Activated naive CD4-positive, alpha-beta T cell treated with anti-CD3 and anti-CD28 coated beads, Interleukin-2, amount 10 ng/mL, durations not matched to agents 7 days and 5 days (primary cell): ENCODE measurements at places on chromosomes 7 and 10.

DNA sequence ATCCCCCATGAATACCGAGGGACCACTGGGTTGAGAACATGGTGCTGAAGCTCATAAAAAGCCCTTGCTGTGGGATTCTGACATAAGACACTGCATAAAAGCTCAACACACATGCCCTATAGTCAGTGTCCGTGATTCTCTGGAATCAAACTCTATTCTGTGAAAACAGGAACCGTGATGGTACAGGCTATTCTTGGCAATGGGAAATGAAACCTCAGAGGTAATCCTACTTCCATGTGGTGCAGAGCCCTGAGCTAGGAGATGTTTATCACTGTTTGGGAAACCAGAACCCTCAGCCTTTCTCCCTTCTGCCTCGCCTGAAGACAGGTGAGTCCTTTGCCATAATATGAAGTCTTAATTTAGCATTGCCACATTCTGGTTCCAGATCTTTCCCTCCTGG is 80.8 kb upstream of the PRSS1 start:
- H3K4me3 ChIP-seq = no peak overlapping the region
- H3K27me3 ChIP-seq = no peaks in the 10 kb centered on the region
- no peak overlapping the region for H3K27ac ChIP-seq

GRCh38 chr7:1368184-1368681 is 91.0 kb downstream of the MICALL2 start:
- no peak overlapping the region for H3K4me3 ChIP-seq
- no peaks in the 10 kb centered on the region for H3K36me3 ChIP-seq
- no peaks in the 10 kb centered on the region for H3K4me1 ChIP-seq

- peaks cover 11% of the 10 kb centered on the region for H3K36me3 ChIP-seq
- DNase-seq = no peak
- no peak overlapping the region for H3K4me3 ChIP-seq
- no peaks in the 10 kb centered on the region for H3K4me1 ChIP-seq
- no peak overlapping the region for H3K27ac ChIP-seq
- no peaks in the 10 kb centered on the region for H3K27me3 ChIP-seq
Measured at GRCh38 chr7:107934991-107935770, 44.2 kb downstream of the DLD start.

GRCh38 chr7:120995654-120996053 is 7.1 kb downstream of the CPED1 start:
- no peak overlapping the region for H3K4me3 ChIP-seq
- no peak overlapping the region for H3K27ac ChIP-seq
- peaks cover 10% of the 10 kb centered on the region for H3K27me3 ChIP-seq
- peaks cover 8% of the 10 kb centered on the region for H3K4me1 ChIP-seq

DNA sequence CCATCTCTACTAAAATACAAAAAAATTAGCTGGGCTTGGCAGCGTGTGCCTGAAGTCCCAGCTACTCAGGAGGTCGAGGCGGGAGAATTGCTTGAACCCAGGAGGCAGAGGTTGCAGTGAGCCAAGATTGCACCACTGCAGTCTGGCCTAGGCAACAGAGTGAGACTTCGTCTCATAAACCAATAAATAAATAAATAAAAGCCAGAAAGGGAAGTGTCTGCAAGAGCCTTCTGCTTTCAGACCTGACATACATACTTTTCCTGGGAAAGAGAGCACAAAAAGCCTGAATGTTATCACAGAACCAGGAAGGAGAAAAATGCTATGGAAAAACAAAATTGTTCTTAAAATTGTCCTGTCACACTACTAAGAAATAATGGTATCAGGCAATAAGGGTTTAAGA is 4.1 kb upstream of the KIF5B start:
- H3K27ac ChIP-seq = no peak overlapping the region
- H3K27me3 ChIP-seq = peaks cover 7% of the 10 kb centered on the region
- no peak overlapping the region for H3K4me3 ChIP-seq
- DNase-seq = no peak
- H3K36me3 ChIP-seq = peaks cover 4% of the 10 kb centered on the region

- peaks cover 4% of the 10 kb centered on the region for H3K36me3 ChIP-seq
- no peak for DNase-seq
- no peak overlapping the region for H3K4me3 ChIP-seq
- H3K27me3 ChIP-seq = no peaks in the 10 kb centered on the region
Measured at GRCh38 chr7:91080351-91080750, 183.9 kb upstream of the FZD1 start.

GRCh38 chr7:91198371-91198770 is 65.9 kb upstream of the FZD1 start:
- no peak overlapping the region for H3K27ac ChIP-seq
- no peaks in the 10 kb centered on the region for H3K36me3 ChIP-seq
- H3K4me3 ChIP-seq = no peak overlapping the region
- H3K27me3 ChIP-seq = no peaks in the 10 kb centered on the region
- no peak for DNase-seq

DNA sequence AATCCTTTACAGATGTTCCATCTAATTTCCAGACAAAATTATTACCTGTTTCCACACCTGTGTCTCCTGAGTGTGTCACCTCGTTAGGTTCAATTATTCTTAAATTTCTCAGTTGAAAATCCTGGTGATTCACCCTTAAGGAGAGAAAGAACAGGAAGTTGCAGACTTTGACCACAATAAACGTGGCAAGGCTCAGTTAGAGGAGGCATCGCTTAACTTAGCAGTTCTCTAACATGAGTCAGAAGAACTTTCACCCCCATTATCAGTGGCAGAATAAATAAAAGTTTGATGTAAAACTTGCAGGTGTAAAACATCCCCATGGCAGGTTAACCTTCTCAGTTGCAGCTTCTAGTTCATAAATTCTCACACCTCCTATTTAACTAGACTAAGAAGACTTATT is 8.3 kb downstream of the XPNPEP1 start:
- peaks cover 60% of the 10 kb centered on the region for H3K36me3 ChIP-seq
- DNase-seq = peak; percentile 57
- H3K4me3 ChIP-seq = no peak overlapping the region

DNA sequence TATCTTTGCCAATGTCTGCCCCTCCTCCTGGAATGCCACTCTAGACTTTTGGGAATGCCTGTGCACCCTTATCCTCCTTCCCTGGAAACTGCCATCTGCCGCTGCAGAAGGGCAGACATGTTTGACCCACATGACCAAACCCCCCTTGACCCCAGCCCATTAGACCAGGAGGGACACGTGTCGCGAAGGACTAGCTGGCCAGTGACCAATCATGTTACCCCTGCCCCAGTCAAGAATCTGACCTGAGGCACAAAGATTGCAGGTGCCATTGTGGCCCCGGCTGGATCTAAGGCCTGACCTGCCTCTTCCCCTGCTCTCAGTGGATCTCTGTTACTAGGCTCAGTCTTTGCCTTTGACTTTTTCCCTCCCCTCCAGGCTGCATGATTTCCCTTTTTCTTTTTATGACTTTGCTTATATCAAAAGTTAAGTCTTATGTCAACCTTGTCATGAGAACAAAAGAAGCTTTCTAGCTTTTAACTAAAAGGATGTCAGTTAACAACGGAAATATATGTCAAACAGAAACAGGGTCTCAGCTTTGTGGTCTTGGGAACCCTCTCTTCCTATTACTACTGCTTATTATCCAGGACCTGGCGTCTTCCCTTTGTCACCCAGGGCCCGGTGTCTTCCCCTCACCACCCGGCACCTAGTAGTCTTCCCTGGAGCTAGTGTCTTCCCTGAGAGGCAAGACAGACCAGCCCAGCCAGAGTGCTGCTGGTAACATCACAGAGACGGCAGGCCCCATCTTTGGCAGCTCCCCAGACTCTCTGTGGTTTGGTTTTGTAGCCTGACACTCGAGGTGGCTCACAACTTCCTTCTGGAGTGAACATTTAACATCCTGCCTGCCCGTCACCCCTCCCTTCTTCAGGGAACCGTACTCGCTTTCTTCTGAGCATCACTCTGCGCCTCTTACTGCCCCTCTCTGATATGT is 24.4 kb upstream of the PPIF start:
- H3K4me1 ChIP-seq = peaks cover 70% of the 10 kb centered on the region
- peak; percentile 86 for DNase-seq
- H3K4me3 ChIP-seq = peak overlapping the region; percentile 54
- peaks cover 6% of the 10 kb centered on the region for H3K27me3 ChIP-seq

GRCh38 chr7:156378806-156379205 is 261.8 kb upstream of the RNF32 start:
- H3K4me1 ChIP-seq = no peaks in the 10 kb centered on the region
- no peak for DNase-seq
- H3K27ac ChIP-seq = no peak overlapping the region
- H3K27me3 ChIP-seq = no peaks in the 10 kb centered on the region

DNA sequence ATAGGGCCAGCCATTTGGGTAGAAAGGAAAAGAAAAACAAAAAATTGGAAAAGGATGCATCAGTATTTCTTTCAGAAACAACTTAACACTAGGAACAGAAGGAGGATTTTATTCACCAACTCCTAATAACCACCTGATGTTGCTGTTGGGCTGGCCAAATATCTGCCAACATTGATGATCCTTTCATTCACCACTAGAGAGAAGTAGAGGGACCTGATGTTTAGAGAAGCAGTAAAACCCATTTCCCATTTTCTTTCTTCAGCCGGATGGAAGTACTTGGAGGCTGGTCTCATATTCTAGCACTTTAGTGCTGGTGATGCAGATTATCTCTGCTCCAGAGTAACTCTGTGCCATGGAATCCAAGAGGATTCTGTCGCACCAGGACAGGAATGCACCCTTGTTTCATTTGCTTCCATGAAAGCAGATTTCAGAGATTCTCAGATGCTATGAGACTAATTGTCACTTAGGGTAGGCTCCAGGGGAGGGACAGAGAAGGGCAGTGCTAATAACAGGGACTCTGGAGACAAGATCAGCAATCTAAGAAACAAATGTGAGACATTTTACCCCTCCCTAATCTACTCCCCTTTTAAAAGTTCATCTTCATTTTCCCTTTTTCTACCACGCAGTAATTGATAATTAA is 3.1 kb downstream of the KLLN start:
- H3K27me3 ChIP-seq = peaks cover 11% of the 10 kb centered on the region
- H3K4me3 ChIP-seq = no peak overlapping the region
- peaks cover 24% of the 10 kb centered on the region for H3K4me1 ChIP-seq
- DNase-seq = peak; percentile 41

DNA sequence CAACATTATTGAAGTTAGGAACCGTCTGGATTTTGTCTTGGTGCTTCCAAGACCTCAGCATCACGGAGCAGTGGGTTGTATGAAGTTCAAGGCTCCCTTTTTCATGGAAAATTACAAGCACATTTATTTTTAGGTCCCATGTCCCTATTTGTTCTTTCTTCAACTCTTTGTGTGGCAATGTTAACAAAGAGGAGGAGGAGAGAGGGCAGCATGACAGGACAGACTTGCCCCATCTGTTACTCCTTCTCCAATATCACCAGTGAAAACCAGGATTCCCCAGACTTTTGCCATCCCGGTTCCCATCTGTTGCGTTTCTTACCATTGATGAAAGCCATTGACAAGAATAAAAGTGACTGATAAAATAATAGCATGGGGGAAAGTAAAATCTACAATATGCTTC is 28.6 kb downstream of the EEPD1 start:
- H3K36me3 ChIP-seq = no peaks in the 10 kb centered on the region
- no peak overlapping the region for H3K4me3 ChIP-seq
- H3K27me3 ChIP-seq = peaks cover 4% of the 10 kb centered on the region
- no peak overlapping the region for H3K27ac ChIP-seq
- no peaks in the 10 kb centered on the region for H3K4me1 ChIP-seq
- DNase-seq = no peak

- H3K4me3 ChIP-seq = no peak overlapping the region
- no peak for DNase-seq
- peaks cover 8% of the 10 kb centered on the region for H3K4me1 ChIP-seq
- H3K27me3 ChIP-seq = peaks cover 56% of the 10 kb centered on the region
Measured at GRCh38 chr10:116269619-116270018, 3.4 kb downstream of the GFRA1 start.

GRCh38 chr7:51949726-51950644 is 633.4 kb upstream of the COBL start:
- no peaks in the 10 kb centered on the region for H3K4me1 ChIP-seq
- H3K4me3 ChIP-seq = no peak overlapping the region
- DNase-seq = no peak
- no peak overlapping the region for H3K27ac ChIP-seq
- no peaks in the 10 kb centered on the region for H3K36me3 ChIP-seq

DNA sequence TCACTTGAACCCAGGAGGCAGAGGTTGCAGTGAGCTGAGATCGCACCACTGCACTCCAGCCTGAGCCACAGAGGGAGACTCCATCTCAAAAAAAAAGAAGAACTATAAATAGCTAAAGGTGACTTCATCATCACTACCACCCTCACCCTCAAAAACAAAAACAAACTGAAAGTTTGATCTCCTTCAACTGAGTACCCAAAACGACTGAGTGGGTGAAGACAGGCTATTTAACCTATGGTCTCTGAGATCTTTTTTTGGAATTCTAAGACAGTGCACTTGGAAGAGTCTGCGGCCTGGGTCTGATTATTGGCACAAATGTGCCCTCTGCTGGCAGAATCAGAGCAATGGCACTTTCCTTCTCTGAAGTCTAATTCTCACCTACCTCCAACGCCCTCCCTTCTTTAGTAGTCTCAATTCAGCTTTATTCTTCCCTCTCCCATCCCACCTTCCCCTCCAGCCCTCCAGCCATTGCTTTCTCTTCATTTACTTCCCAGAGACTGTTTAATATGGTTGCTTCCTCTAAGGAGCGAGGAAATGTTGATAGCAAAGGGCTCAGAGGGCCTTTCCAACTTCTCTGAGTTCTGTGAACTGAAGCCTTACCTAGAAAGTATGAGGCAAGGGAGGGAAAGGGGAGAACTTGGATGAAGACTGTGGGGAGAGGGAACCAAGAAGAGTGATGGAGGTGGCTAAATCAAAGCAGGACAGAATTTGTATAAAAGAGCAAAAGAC is 2.9 kb upstream of the MYOZ1 start:
- peaks cover 75% of the 10 kb centered on the region for H3K27me3 ChIP-seq
- H3K4me1 ChIP-seq = peaks cover 13% of the 10 kb centered on the region
- peak; percentile 68 for DNase-seq
- no peaks in the 10 kb centered on the region for H3K36me3 ChIP-seq

DNA sequence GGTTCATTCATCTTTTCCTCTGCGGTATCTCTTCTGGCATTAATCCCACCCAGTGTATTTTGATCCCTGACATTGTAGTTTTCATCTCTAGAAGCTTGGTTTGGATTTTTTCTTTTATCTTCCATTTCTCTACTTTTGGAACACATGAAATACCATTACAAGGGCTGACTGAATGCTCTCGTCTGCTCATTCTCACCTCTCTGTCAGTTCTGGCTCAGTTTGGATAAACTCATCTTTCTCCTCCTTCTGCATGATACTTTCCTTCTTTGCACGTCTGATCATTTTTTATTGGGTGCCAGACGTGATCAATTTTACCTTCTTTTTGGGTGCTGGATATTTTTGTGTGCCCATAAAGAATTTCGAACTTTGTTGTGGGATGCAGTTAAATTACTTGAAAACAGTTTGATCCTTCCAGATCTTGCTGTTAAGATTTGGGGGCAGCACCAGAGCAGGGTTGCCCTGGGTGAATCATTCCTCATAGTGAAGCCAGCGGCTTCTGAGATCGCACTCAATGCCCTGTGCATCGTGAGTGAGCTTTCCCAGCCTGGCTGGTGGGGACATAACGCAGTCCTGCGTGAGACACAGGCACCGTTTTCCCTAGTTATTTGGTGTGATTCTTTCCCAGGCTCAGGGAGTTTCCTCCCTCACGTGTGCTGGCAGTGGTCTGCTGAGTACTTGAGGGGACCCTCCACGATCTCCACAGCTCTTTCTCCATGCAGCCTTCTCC is 53.8 kb downstream of the LHPP start:
- no peak overlapping the region for H3K27ac ChIP-seq
- no peak for DNase-seq
